ENCODE measurements at places on chromosomes 11 and 22.
A peak's percentile ranks its signal among the peaks of the same experiment; 100 is the strongest.

GRCh38 chr11:92846491-92847125 is 122.8 kb upstream of the MTNR1B start:
- no peak for DNase-seq

DNA sequence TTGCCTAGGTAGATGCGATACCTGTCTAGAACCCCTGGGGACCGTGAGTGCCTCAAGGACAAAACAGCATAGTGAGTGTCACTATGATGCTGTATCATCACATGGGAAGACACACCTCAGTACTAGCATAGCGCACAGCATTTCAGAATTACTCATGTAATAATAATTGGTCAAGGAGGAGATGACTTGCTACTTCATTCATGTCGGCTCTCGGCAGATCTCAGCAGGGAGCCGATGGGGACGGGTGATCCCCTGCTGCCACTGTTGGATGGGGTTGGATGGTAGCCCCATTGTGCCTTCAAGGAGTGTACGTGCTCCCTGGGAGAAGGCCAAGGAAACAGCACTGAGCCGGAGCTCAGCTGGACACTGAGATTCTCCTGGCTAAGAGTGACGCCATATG is 186.9 kb downstream of the EFCAB6 start:
- DNase-seq: no peak

- DNase-seq: no peak
These were observed 195.5 kb upstream of the SORL1-AS1 start for GRCh38 chr11:121648306-121648705.

DNA sequence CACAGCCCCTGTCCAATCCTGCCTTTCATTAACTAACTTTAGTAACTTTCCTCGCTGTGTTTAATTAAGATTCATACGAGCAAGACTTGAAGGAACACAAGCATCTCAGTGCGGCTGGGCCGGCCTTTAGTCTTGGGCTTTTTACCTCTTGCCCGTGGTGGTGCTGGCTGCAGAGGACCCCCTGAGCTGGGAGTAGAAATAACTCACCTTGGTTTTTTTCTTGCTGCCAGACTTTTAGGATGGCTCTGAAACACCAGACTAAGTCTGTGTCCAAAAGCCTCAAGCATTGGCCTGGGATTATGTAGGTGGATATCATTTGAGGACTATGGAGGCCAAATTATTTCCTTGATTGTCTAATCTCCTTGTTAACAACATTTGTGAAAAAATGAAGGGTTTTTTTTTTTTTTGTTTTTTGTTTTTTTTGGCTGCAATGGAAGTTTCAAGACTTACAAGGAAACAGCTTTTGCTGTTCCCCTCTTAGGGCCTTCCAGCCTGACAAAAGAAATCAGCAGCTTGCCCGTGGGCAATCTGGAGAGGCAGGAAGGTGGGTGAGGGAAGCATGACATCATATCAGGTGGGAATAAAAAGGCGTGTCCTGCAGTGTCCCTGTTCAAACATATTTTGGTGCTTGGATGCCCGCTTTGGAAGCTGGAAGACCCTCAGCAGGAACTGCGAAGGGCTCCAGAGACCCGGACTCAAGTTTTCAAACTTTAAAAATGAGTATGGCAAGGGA is 44.0 kb downstream of the SMIM38 start:
- DNase-seq: no peak

GRCh38 chr11:126669416-126669815 is 313.9 kb downstream of the ST3GAL4 start:
- DNase-seq: no peak

- no peak for DNase-seq
These were observed 8.1 kb upstream of the GNB1L start for GRCh38 chr22:19862619-19863246.

GRCh38 chr11:133204158-133204557 is 328.1 kb downstream of the OPCML start:
- no peak for DNase-seq

- peak; percentile 84 for DNase-seq
These were observed 5.7 kb downstream of the TMEM184B start for GRCh38 chr22:38267086-38267485.

DNA sequence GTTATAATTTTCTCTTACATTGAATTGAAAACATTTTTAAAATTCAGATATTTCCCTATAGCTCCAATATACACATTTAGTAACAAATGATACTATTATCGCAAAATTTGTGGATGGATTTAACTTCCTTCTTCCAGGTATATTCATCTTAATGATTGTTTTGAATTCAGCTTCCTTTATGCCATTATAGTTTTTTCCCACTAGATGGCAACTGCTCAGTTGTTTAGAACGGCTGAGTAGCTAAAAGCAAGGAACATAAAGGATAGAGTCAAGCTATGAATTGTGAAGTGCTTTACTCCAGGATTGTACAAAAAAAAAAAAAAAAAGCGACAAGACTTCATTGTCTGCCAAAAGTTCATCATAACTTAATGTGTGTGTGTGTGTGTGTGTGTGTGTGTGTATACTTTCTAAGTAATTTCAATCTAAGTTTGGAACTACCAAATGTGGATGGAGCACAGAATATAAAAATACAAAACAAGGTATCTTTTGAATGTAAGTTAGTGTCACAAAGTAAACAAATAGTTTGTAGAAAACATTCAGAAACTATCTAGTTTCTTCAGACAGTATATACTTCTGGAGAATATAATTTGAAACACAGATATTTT is 846.4 kb downstream of the DLG2 start:
- DNase-seq: no peak

GRCh38 chr11:119338965-119339588 is 1.6 kb downstream of the C1QTNF5 start:
- DNase-seq: no peak

GRCh38 chr11:19268909-19269308 is 28.2 kb upstream of the E2F8 start:
- no peak for DNase-seq

- no peak for DNase-seq
These were observed 50.5 kb downstream of the PARVG start for GRCh38 chr22:44231233-44231632.
